Testis (tissue), 5 donors: ENCODE measurements at places on chromosomes 7 and 10.

DNA sequence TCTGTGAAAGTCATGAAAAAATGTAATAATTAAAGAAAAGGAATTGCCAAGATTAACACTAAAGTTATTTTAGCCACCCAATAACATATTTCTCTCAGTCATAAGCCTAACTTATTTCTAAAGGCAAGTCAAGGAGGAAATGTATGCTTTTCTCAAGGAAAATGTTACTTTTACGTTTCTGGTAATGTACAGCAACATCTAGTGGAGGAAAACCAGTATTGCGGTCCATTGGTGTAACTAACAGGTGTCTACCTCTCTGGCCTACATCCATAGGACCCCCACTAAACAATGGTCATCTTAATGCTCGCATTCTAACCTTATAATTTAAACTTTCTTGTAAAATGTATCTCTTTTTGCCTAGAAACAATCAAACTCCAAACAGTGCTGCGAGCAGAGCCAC is 437.5 kb downstream of the KIF20B start:
- peak; percentile 23 for DNase-seq

DNA sequence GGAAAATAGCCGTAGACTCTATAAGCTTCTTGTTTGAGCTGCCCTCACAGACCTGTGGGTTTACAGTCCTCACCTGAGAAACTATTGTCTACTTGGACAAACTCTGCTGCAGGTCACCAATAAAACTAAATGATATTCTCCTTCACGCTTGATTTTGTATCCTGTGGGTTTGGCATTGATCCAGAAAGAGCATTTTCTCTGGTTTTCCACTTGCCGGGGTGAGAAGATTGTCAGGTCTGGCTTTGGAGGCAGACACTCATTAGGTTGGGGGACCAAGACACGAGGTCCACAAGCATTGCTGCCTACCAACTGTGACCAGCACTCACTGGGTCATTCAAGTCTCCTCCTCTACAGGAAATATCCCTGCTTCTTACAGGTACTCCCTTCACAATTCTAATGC is 68.5 kb downstream of the CDC14C start:
- no peak for DNase-seq

DNA sequence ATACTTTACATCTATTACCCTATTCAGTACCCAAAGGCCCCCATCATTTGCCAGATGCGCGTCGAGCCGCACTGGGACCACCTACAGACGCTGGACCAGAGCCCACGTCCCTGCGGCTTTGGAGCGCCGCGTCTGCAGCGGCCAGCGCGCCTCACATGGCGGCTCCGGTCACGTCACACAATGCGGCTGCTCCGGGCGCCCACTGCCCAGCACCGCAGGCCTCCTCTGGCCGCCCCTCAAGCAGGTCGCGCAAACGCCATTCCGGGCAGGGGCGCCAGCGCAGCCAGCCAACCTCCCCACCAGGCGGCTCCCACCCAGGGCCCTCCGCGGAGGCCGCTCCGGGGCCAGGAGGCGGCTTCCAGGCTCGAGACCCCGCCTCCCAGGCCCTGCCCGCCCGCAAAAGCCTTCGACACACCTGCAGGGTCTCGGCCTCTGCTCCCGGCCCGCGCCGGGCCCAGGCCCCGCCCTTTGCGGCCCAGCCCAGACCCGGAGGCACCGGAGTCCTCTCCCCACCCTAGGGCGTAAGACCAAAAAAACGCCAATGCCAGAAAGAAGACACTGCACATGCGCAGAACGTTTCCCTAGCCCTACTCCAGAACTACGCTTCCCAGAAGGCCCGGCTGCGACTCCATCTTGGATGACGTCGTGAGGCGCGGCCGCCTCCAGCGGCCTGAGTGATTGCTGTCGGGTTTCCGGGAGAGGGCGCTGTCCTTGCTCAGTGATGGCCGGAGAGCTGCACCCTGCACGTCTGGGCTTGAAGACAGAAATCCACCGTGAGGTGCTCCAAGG is at the start of gene ZNF25:
Gene ZNF25 (minus strand): TSS at position 557 of the 789 bp plus-strand sequence. CDS start 4,925 bp downstream, outside the sequence.
- peak; percentile 100 for DNase-seq

GRCh38 chr10:59537501-59537900 is 172.1 kb downstream of the SLC16A9 start:
- DNase-seq = no peak
